Anterior cingulate cortex (tissue), 58 donors: ENCODE measurements at places on chromosomes 5 and 9.
A peak's percentile ranks its signal among the peaks of the same experiment; 100 is the strongest.

DNA sequence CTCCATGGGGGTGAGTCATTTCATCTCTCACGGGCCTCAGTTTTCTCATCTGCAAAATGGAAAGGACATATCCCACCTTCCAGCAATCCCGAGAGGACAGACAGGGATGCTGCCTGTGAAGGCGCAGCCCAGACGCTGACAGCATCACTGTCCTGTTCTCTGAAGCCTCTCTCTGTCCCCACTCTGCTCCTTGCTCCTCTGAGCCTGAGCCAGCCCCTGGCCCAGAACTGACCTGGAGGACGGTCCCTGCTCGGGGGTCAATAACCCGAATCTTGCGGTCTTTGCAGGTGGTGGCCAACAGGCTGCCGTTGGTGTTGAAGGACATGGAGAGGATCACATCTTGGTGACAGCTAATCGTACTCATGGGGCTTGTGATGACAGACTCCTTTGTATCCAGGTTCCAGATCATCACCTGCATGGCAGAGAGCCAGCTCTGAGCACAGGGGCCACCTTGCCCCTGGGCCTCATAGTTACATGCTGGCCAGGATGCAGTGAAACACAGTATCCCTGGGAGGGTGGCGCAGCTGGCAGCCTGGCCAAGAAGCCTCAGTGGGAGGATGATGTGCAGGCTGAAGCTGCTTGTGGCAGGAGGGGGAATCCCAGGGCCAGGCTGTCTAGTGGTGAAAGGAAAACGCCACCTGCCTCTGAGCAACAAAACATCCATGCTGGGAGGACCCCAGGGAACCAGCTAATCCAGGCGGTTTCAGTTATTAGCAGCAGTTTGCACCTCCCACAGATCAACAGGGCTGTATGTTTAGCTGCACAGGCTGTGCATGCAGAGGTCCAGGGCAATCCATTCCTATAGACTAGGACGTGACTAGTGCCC is 14.0 kb upstream of the TRIM14 start:
- DNase-seq: no peak

DNA sequence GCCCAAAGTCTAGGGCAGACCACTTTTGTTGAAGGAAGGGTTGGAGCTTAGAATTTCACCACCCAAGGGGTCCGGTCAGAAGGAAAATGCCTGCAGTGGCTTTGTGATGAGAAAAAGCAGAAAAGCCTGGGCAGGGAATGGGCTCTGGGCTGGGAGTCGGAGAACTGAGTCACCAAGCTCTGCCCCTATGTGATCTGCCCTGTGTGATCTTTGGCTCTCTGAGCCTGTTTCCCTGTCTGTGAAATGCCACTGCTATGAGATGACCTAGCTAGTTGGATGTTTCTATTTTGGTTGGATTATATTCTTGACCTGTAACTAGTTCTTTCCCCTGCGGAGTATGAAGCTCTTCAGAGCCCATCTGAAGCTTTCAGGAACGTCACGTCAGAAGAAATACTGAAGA is 9.8 kb downstream of the POLR1E start:
- no peak for DNase-seq

- no peak for DNase-seq
These were observed 27.2 kb downstream of the TNFAIP8 start for GRCh38 chr5:119383008-119383407.

GRCh38 chr5:172370648-172371545 is 83.4 kb downstream of the SH3PXD2B start:
- no peak for DNase-seq

DNA sequence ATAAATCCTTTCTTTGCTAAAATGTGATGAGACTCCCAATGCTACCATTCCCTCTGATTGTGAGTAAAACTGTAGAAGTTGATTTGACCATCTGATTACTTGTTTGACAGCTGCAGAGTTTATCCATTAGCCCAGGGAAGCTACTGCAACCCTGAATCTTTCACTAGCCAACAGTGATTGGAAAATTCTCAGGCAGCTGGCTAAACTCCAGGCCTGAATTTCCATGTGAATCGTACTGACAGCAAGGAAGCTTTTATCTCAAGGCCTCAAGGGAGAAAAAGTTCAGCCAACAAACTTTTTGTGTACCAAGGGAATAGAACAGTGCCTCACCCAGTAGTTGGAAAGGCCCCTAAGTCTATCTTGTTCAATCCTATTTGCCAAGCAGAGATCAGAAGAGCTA is 246.7 kb upstream of the TRPM3 start:
- peak; percentile 35 for DNase-seq

DNA sequence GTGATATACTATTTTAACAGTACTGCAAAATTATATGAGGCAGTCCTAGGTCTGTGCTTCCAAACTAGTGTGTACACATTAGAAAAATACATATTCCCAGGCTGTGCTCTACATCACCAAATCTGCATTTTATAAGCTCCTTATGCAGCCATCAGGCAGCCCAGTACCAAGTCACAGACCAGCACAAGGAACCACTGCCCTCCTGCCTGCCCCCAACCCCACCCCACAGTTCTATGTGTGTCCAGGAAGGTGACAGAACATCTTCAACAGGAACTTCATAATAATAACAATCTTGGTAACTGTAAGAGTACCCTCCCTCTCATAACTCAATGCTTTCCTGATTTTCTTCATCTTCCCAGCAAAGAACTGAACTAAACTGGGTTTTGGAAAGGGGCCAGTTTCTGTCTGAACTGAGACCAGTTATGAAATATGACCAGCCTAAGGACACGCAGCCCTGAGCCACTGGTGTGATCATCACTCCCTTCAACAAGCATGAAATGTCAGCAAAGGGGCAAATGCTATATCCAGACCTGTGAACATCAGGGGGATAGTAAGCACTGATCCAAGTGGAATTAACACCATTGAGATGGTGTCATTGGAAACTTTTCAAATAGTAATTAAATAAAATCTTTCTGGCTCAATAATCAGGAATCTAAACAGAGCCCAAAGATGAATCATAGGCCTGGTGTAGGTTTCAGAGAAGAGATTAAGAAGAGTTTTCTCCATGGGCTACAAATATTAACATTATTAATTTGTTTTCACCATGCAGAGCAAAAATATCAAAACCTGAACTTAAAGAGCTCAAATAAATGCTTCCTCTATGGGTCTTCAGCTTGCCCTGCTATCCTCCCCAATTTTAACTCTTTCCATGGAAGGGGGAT is 82.1 kb downstream of the DPYSL3 start:
- DNase-seq: no peak

DNA sequence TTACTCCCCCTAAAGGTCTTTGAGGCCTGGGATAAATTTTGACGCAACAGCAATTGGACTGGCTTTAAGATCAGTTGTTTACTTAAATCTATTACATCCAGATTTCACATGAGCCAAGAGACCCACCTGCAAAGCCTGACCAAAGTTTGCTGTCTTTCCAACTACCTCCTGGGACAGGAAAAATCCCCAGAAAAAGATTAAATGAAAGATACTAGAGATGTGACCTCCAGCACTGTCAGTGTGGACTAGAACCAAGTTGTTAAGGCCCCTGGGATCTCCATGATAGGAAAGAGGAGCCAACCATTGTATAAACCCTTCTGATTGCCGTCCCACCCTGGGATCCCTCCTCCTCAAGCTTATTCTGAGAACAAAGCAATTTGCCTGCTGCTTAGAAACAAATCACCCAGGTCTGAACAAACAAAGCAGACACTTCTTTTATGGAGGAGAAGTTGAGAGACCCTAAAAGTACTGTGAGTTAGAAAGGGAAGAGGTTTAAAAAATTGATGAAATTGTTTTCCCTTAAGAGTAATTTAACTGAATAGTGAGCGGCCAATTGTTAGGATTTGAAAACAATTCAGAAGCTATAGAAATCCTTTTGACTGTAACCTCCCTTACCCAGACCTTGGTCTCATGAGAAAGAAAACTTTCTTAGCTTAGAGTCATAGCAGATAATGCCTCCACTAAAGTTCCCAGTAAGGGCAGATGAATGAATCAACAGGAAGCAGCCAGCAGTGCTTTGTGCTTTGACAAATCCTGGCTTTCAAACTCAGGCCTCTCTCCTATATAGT is 255.2 kb downstream of the TMEM167A start:
- DNase-seq: no peak

DNA sequence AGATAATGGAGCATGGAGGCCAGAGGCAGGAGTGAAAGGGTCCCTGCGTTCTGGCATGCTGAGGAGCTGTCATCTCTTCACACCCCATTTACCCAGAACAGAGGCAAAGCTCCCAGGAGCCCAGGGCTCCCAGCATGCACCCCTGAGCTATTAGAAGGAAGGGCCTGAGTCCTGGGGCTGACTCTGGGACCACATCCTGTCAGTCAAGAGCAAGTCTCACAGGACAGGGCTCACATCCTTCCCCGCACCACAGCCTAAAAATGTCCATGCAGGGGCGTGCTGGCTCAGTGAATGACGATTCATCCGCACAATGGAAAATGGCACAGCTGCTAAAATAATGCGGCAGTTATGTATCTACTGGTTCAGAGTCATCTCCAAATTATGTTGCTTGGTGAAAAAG is 31.4 kb downstream of the CAMK2A start:
- no peak for DNase-seq

DNA sequence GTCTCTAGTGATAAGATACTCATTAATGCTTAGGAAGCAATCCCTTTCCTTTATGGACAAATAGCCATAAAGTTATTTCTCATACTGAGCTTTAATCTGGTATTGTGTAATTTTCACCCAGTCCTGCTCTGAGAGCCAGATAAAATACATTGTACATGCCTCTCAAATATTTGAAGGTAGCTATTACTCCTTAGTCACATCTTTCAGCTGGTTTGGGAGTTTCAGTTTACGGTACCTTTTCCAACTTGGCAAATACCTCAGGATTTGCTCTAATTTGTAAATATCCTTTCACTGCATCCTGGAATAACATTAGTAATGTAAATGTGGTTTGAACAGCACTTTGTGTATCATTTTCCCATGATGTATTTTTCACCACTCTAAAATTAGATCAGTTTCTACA is 47.4 kb downstream of the ABHD17B start:
- DNase-seq: no peak

DNA sequence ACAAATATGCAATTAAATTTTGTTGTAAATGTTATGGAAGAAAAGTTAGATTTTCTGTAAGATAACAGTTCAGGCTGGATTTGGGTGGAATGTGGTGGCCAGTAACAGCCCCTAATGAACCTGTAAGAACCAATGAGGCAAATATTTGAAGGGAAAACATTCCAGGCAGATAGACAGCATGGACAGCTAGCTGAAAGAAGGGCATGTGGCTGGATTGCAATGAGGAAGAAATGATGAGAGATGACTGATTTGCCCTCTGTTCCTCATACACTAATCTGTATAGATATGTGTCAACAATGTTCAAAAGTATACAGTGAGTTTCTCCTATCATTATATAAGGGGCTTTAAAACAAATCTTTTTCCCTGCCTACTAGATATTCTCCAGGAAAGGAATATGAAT is 58.8 kb downstream of the MAN2A1 start:
- no peak for DNase-seq

GRCh38 chr5:38921174-38921573 is 75.4 kb downstream of the OSMR start:
- no peak for DNase-seq

DNA sequence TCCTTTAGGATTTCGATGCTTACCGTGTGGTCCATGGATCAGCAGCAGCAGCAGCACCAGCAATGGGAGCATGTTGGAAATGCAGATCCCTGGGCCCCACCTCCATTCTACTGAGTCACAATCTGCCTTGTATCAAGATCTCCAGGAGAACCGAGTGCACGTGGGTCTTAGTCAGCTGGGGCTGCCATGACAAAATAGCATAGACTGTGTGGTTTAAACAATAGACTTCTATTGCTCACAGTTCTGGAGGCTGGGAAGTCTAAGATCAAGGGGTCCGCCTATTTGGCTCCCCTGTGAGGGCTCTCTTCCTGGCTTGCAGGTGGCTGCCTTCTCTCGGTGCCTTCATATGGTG is 1.3 kb upstream of the PROP1 start:
- no peak for DNase-seq

DNA sequence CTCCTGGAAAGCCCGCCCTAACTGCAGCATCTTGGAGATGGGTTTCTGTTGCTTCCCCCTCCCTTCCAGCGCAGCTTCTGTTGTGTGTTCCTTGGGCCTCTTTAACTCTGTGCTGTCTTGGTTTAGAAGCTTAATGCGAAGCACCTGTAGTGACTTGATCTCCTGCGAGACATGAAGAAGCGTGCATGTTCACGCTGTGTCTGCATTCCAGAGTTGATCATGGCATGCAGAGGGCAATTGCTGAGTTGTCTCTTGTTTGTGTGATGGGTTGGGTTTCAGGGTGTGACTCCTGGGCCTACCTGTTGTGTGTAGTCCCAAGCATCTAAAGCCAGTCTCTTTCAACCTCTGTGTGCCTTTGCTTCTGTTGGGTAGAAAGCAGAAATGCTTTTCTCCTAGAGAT is 155.6 kb downstream of the SMARCA2 start:
- DNase-seq: no peak

GRCh38 chr9:134689321-134690181 is 47.9 kb downstream of the COL5A1 start:
- DNase-seq: peak; percentile 3

DNA sequence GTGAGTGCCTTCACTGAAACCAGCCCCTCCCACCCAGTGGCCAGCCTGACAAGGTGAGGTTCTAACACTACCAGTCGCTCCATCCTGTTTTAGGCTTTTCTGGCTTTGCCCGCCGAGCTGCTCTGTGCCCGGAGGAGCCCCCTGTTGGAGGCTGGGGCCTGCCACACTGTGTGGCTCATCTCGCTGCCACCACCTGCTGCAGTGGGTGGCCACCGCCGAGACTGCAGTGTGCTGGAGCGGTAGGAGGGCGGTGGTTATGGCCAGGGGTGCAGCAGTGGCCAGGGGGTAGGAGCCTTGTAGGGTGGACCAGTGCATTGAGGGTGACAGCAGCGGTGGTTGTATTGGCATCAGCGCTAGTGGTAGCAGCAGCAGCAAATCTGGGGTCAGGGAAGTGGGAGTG is 74.7 kb upstream of the PCAT7 start:
- no peak for DNase-seq

- DNase-seq: peak; percentile 20
These were observed 6.3 kb upstream of the TRMT10B start for GRCh38 chr9:37747271-37747753.

DNA sequence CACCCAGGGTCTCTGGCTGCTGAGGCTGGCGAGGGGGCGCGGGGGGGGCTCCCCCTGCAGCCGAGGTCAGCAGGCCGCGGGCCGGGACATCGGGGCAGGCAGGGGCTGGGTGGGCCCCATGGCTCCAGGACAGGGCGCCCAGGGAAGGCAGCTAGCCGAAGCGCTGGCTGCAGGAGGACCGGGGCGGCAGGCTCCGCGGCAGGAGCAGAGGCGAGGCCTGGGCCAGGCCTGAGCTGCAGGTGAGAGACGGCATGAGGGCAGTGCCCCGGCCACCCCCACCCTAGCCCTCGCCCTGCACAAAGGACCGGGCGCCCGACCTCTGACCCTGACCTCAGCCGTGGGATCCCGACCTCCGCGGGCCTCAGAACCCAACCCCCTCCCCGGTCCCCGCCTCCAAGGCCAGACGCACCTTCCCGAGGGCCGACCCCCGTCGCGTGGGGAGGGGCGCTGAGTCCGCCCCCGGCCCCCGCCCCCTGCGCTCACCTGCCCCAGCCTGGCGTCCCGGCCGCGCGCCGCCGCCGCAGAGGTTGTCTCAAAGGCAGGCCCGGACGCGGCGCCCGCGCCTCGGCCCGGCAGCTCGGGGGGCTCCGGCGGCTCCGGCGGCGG is 431 bp downstream of the RNF208 start:
- DNase-seq: no peak
